ENCODE measurements at places on chromosomes 7 and 10.

DNA sequence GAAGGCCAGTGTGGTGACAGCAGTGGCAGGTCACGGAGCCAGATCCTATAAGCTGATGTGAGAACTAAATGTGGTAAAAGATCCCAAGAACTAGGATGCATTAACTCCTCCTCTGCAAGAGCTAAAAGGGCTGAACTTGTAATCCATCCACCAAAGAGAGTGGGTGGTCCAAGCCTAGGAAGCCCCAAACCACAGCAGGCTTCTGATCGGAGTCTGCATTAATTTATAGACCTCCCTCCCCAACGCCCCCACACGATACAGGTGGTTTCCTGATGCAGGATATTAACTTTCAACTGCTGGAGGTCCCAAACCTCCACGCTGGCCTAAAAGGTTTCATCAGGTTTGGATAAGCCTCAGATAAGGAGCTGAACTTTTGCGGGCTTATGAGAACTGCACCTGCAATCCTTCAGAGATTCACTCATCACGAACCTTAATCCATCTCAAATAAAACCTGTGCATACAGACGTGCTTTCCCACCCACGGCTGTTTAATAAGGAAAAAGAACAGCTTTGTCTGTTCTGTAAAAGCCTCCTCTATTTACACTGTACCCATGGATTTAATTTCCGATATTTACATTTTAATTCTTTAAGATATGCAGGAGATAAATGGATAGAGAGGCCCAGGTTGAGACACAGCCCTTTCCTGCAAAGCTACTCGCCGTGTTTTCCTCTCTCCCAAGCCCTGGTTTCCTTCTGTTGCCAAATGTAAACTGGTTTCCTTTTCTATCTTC is 74.9 kb downstream of the GFRA1 start:
- no peak for DNase-seq

DNA sequence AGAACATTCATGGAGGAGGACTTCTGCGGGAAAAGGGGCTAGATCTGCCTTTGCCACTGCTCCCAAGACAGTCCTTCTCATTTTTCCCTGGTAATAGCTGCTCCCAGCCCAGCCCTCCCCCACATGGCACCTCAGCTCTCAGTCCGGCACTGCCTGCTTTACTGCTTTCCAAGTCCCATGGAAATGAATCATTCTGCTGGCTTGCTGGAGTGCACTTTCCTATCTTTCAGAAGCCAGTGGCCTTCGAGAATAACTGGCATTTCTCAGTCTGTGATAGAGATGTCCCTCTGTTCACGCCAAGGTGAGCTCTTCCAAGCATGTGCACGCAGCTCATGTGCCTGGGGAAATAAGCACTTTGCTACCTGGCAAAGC is 61.4 kb downstream of the SYPL1 start:
- DNase-seq, result no peak

DNA sequence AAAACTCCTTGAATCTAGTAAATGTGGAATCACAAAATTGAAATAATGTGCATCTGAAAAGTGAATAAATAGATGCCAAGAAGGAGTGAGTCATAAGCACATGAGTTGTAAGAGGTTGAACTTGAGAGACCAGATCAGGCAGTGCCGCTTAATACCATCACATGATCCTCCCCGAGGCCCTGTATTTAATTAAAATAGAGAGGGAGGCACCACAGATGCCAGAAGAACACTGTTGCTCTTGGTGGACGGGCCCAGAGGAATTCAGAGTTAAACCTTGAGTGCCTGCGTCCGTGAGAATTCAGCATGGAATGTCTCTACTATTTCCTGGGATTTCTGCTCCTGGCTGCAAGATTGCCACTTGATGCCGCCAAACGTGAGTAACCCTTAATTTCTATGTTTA is at the start of gene GPNMB:
Gene GPNMB (plus strand): TSS at position 221 of the 400 bp plus-strand sequence. CDS start 83 bp downstream, at position 304.
- no peak for DNase-seq

GRCh38 chr7:10225275-10225674 is 748.4 kb upstream of the PHF14 start:
- DNase-seq, result no peak

GRCh38 chr7:99102809-99103690 is 40.9 kb downstream of the SMURF1 start:
- DNase-seq, result no peak

Measured in GM13976 (cell line).